A673 (cell line): ENCODE measurements at places on chromosomes 5 and 9. TPM values are rescaled to one million over a fixed set of nuclear protein-coding genes. Genes with fewer than 3 reads are reported as not detected.

DNA sequence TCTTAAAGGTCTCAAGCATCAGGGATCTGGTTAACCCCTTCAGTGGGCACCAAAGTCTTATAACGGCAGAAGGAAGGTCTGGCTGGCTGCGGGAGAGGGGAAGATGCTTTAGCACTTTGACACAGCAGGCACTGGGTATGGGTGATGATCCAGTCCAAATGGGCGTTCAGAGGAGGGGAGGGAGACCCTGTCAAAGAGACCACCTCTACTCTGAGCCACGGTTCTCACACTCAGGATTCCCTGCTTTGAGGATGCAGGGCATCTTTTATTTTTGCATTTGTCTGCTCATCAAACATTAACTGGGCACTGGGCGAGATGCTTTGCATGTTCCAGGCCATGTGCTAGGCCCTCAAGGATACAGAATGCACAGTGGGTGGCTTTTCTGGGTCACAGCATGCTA lies 204.0 kb downstream of the DAB2IP start:
- no peak overlapping the region for H3K4me3 ChIP-seq
- no peak for DNase-seq
- H3K27ac ChIP-seq, result no peak overlapping the region

The C9 gene
- total RNA-seq, result not detected in 2 replicates

The DNAI1 gene
- total RNA-seq, result 1.4 TPM in 1 of 2 replicates, not detected in the other

DNA sequence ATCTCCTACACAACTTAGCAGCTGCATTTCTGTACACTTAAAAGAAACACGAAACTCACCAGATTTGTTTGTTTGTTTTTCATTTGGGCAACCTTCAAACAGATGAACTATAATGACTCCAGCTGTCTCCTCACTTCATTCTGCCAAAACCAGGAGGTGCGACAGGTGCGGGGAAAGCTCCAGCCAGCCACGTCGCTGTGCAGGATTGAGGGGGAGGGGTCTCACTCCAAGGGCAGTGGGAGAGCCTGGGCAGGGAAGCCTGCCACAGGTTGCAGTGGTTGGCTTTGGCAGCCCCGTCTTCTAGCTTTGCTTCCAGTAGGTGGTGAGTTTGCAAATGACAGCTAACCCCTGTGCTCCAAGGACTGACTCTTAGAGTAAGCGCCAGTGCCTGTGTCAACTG lies 215.8 kb downstream of the CEMIP2 start:
- H3K4me1 ChIP-seq, result no peaks in the 10 kb centered on the region
- H3K36me3 ChIP-seq, result no peaks in the 10 kb centered on the region
- peaks cover 47% of the 10 kb centered on the region for H3K27me3 ChIP-seq
- no peak for DNase-seq

DNA sequence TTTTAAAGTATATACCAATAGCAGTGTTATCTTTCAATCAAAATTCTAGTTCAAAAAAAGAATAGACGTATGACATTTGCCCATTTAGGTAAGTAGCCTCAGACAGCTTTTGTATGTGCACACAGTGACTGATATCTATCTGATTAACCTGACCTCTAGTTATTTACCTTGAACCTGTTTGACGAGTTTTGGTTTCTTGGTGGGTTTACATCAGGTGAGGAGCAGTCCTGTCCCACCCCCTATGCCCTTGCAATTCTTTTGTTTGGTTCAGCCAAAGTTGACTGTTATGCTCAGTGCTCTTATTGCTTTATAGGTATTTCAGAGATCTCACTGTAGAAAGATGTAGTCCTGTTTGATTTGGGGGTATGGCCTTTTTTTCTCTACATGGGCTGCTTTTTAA lies 147.2 kb downstream of the ISOC1 start:
- H3K36me3 ChIP-seq, result no peaks in the 10 kb centered on the region
- no peaks in the 10 kb centered on the region for H3K4me1 ChIP-seq
- no peak overlapping the region for H3K27ac ChIP-seq
- peaks cover 4% of the 10 kb centered on the region for H3K27me3 ChIP-seq
- no peak overlapping the region for H3K4me3 ChIP-seq

- DNase-seq, result no peak
- no peak overlapping the region for H3K27ac ChIP-seq
- no peaks in the 10 kb centered on the region for H3K27me3 ChIP-seq
- H3K36me3 ChIP-seq, result no peaks in the 10 kb centered on the region
- peaks cover 6% of the 10 kb centered on the region for H3K4me1 ChIP-seq
These were observed 9.1 kb downstream of the GFPT2 start for GRCh38 chr5:180343831-180344695.
